Smooth muscle cell of bladder (primary cell): ENCODE measurements at places on chromosomes 1 and 21. TPM values are rescaled to one million over a fixed set of nuclear protein-coding genes. Genes with fewer than 3 reads are reported as not detected.

Gene TMPRSS15
- not detected in 2 replicates for total RNA-seq

Gene KCNE2
- total RNA-seq = not detected in 2 replicates

Gene SH2D5
- 2.4 and 6.4 TPM in 2 replicates for total RNA-seq

Gene SYCP1
- not detected in 2 replicates for total RNA-seq

Gene DYRK3
- total RNA-seq = 27.7 and 28.9 TPM in 2 replicates

Gene GJC2
- 3.4 and 4.3 TPM in 2 replicates for total RNA-seq

Gene TARS2
- total RNA-seq = 10.8 and 13.5 TPM in 2 replicates

Gene PTPN22
- total RNA-seq = 0.28 and 0.55 TPM in 2 replicates

Gene ACTN2
- 0.09 and 0.14 TPM in 2 replicates for total RNA-seq

Gene CLEC20A
- total RNA-seq = not detected in 2 replicates

Gene FCAMR
- total RNA-seq = not detected in 2 replicates

Gene KIF21B
- total RNA-seq = under 0.01 and 0.09 TPM in 2 replicates

Gene PCBP3
- 1.0 and 1.6 TPM in 2 replicates for total RNA-seq

Gene EFNA3
- total RNA-seq = 0.14 and 0.83 TPM in 2 replicates

Gene LAMC2
- total RNA-seq = 8.5 and 12.5 TPM in 2 replicates

Gene ILDR2
- under 0.01 TPM in 2 replicates for total RNA-seq

Gene TPTE
- not detected in 2 replicates for total RNA-seq

Gene SLX9
- total RNA-seq = 26.8 and 28.3 TPM in 2 replicates

Gene CFHR4
- under 0.01 TPM in 1 of 2 replicates, not detected in the other for total RNA-seq

Gene TFF2
- not detected in 2 replicates for total RNA-seq

Gene HSPA6
- total RNA-seq = 0.57 and 0.83 TPM in 2 replicates

Gene FAM131C
- under 0.01 and 0.09 TPM in 2 replicates for total RNA-seq

Gene KRTAP12-2
- not detected in 2 replicates for total RNA-seq
